Melanocyte of skin (primary cell): ENCODE measurements at places on chromosomes 7 and 10. TPM values are rescaled to one million over a fixed set of nuclear protein-coding genes. Genes with fewer than 3 reads are reported as not detected.

The H2BK1 gene
- not detected in 2 replicates for total RNA-seq

The SPACDR gene
- total RNA-seq = not detected in 2 replicates

The LRRC4 gene
- total RNA-seq = 0.33 and 0.62 TPM in 2 replicates

The C10orf90 gene
- total RNA-seq = 83.6 and 130 TPM in 2 replicates

The MPP7 gene
- 0.31 and 0.33 TPM in 2 replicates for total RNA-seq

The CYP3A5 gene
- total RNA-seq = under 0.01 TPM in 1 of 2 replicates, not detected in the other

The MBL2 gene
- under 0.01 TPM in 1 of 2 replicates, not detected in the other for total RNA-seq

The LMTK2 gene
- total RNA-seq = 8.7 and 10.5 TPM in 2 replicates

The ADAM12 gene
- 18.9 and 28.4 TPM in 2 replicates for total RNA-seq

The NKX1-2 gene
- total RNA-seq = under 0.01 TPM in 1 of 2 replicates, not detected in the other

The GTF2IRD1 gene
- 6.5 and 6.9 TPM in 2 replicates for total RNA-seq

The TMEM225B gene
- under 0.01 and 1.1 TPM in 2 replicates for total RNA-seq

The VWA2 gene
- 0.36 TPM in 1 of 2 replicates, not detected in the other for total RNA-seq

The INMT gene
- not detected in 2 replicates for total RNA-seq

The NYAP1 gene
- under 0.01 and 0.73 TPM in 2 replicates for total RNA-seq

The STAG3 gene
- 1.2 and 1.7 TPM in 2 replicates for total RNA-seq
